ENCODE measurements at places on chromosomes 4 and X. TPM values are rescaled to one million over a fixed set of nuclear protein-coding genes. Genes with fewer than 3 reads are reported as not detected.

VBP1 gene
- 60.3 TPM for total RNA-seq

IGSF1 gene
- 90.7 TPM for total RNA-seq

MAGEB17 gene
- 0.09 TPM for total RNA-seq

UCP1 gene
- not detected for total RNA-seq

SRPX gene
- 47.4 TPM for total RNA-seq

AVPR2 gene
- 0.84 TPM for total RNA-seq

FRMD7 gene
- 1.3 TPM for total RNA-seq

CXCL3 gene
- total RNA-seq: 0.18 TPM

SLC25A4 gene
- 103 TPM for total RNA-seq

PCYT1B gene
- 1.4 TPM for total RNA-seq

TREX2 gene
- total RNA-seq: 0.49 TPM

C4orf36 gene
- 0.44 TPM for total RNA-seq

DIPK2B gene
- total RNA-seq: 14.4 TPM

CCDC110 gene
- total RNA-seq: 1.4 TPM

Data from muscle of leg (tissue), 16 donors.